ENCODE measurements at places on chromosomes 6 and 20. TPM values are rescaled to one million over a fixed set of nuclear protein-coding genes. Genes with fewer than 3 reads are reported as not detected.

The KIAA1755 gene
- 13.9 TPM for total RNA-seq

- DNase-seq = no peak
These were observed 88.9 kb upstream of the FBXL4 start for GRCh38 chr6:99036672-99037071.

DNA sequence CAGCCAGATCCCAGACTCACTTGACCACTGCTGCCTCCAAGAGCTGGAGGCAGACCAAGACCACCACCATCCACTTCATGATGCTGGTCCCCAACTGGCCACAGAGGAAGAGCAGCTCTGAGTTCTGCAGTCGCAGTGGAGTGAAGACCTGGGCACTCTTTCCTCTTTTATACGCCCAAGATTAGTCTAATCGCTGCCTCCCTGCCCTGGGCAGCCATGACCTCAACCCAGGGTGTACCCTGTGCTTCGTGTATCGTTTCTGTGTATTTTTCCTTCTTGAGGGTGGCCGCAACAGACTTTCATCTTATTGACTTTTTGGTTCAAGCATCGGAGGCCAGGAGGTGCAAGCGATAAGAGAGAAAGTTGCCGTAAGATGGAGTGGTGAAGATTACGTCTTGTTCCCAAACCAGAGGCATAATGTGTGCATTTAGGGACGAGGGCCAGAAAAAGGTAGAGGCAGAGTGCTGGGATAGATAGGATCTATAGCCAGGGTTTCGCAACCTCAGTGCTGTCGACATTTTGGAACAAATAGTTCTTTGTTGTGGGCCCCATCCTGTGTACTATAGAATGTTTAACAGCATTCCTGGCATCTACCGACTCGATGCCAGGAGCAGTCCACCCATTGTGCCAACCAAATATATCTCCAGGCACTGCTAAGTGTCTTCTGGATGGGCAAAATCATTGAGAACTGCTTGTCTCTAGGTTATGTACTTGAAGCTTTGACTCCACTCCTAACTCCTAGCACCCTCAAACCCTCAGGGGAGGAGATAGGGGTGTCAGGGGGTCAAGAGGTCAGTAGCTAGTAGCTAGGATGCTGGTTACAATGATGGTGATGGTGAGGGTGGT, at the start of gene PGC:
TSS of gene PGC (minus strand) at position 142 of the 846 bp plus-strand sequence. CDS start at position 79, 63 bp downstream.
- no peak for DNase-seq

DNA sequence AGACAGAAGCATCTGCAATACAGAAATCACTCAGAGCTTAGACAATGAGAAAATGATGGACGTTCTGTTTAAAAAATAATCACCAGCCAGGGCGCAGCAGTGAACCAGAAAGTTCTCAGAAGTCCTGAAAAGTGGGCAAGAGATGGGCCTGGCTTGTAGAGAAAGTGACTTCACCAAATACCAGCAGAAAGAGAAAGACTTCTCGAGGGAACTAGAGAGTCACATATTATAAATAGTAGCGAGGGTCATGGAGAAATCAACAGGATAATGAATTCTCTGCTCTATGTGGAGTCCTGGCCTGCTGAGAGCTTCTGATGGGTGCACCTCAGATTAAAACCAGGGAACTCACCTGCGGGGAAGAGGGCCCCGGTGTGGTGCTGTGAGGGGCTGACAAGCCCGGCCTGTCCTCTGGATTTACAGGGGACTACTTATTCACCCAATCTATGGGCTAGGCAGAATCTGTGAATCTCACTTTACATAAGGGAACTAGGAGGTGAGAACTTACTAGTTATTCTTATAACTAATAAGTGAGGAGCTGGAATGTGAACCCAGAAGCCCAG, 5.6 kb upstream of the RAMACL start:
- DNase-seq = no peak

DNA sequence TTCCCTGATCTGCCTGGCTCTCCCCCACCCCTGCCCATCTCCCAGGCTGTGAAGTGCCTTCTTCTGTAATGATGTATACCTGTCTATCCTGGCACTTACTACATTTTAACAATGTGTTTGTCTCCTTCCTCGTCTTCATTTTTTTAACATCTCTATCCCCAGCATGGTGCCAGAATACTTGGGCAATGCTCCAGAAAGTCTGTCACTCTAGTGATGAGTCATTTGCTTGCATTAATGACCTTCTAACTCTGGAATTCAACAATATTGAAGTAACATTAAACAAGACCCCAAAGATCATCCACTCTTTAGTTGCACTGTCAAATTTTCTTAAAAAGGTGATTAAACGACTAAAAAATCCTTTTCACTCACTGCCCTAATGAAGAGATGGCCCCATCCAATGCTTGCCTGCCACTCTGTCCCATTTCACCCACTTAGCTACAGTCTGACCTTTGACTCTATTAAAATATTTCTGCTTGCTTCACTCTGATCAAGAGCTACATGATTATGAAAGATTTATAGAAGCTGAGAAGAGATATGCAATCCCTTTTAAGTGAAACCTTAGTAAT, 7.7 kb upstream of the KLHL31 start:
- no peak for DNase-seq

DNA sequence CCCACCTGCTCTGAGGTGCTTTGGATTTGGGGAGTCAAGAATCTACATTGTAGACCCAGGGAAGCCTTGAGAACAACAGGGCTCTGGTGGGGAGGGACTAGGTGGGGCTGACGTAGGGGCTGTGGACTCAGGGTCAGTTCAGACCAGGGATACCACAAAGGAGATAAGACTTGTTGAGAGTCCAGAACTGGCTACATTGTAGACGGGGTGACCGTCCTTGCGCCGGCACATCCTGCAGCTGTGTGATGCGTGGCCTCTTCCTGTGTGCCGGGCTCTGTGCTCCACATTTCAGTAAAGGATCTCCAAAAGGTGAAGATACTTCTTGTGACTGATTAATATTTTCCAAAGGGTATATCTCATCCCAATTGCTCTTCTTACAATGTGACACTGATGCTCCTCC, 9.8 kb upstream of the TLDC2 start:
- no peak for DNase-seq

DNA sequence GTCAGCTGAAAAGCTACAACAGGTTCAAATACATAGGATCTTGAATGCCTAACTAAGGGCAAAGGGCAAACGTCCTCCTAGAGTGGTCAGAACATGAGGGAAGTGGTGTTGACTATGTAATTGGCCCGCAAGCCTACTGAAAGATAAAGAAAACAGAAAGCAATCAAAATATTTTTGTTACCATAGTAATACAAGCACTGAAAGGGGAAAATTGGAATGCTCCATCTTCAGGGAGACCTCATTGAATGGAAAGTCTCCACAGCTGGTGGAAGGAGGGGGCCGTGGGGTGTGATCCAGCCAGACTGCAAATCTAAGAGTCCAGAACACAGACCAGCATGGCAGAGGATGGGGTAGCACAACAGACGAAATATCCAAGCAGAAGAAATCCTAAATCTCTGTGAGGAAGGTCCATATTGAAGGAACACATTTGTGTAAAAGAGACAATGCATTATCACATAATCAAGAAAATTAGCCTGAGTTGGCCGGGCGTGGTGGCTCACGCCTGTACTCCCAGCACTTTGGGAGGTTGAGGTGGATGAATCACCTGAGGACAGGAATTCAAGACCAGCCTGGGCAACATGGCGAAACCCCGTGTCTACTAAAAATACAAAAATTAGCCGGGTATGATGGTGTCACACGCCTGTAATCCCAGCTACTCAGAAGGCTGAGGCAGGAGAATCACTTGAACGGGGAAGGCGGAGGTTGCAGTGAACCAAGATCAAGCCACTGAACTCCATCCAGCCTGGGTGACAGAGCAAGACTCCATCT, 39.5 kb downstream of the MTFR2 start:
- DNase-seq = no peak

GRCh38 chr6:156934069-156934460, 156.9 kb downstream of the ARID1B start:
- no peak for DNase-seq

Data from sigmoid colon (tissue), 7 donors.